ENCODE measurements at places on chromosomes 2 and 18. TPM values are rescaled to one million over a fixed set of nuclear protein-coding genes. Genes with fewer than 3 reads are reported as not detected.

The AQP12B gene
- not detected for total RNA-seq

- DNase-seq: no peak
Measured at GRCh38 chr2:233063269-233063975, 3.3 kb downstream of the INPP5D start.

The RESP18 gene
- total RNA-seq: not detected

DNA sequence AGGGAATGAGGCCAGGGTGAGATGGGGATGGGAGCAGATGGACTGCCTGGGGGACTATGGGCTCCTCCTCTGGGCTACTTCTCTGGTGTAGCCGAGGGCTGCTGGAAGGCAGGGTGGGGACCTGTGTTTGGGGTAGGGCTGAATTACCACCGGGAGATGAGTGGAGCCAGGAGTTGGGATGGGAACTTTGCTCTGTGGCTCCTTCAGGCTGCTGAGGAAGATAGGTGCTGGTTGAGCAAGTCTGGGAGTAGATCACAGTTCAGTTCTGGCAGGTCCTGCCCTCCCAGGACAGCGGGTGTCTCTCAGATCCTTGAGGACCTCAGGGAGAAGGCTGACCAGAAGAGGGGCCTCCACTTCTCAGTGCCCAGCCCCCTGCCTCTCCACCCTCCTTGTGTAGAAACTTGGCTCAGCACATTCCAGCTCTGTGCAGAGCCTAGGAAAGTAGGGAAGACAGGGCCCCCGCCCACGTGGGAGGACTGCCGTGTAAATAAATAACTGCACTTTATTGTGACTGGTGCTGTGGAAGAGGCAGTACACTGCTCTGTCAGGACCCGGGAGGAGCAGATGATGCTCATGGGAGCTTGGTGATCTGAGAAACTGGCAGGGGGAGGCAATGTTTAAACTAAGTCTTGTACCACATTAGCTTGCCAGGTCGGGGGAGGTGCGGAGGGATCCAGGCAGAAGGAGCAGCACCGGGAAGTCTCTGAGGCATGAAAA lies 15.3 kb downstream of the TET3 start:
- no peak for DNase-seq

The MALL gene
- not detected for total RNA-seq

The IKZF2 gene
- total RNA-seq: 18.7 TPM

The NEURL3 gene
- not detected for total RNA-seq

The HOXD1 gene
- not detected for total RNA-seq

DNA sequence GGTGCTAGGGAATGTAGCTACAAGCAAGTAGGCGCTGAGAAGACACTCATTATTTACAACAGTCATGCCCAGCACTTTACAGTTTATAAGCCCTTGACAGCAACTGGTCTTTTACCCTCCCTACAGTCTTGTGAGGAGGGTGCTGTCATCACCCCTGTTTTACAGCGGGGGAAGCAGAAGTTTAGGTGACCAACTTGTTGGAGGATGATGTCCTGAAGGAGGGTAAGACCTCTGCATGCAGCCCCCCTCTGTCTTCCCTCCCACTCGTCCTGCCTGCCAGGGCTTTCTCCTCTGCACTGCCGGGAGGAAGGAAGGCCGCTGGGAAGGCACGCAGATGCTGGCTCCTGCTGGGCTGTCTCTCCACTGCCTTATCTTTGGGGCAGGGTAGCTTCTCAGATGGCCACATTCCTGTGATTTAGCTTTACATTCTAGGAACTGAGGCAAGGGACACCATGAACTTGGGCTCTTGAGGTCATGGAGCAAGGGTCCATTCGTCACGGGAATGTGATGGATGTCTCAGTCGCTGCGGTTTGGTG lies 972 bp downstream of the IL1R1 start:
- DNase-seq: no peak

GRCh38 chr2:105387225-105387624 lies 11.6 kb downstream of the FHL2 start:
- no peak for DNase-seq

GRCh38 chr2:97869722-97870346 lies 125.9 kb downstream of the TMEM131 start:
- DNase-seq: no peak

GRCh38 chr2:120871881-120872620 lies 136.4 kb downstream of the GLI2 start:
- DNase-seq: no peak

DNA sequence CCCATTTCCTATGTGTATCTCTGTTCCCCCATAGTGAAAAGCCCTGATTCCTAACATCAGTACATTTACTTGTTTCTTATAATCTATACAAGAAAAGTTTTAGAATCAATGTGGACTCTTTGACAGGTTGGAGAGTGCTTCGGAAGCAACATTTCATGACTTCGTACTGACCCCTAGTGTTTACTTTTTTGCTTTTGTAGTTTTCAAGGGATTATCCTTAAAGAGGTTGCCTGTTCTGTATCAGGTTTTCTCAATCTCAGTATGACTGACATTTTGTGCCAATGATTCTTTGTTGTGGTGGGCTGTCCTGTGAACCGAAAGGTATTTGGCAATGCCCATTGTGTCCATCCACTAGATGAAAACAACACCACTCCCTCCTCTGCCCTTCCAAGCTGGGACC lies 43.3 kb upstream of the SERPINB2 start:
- no peak for DNase-seq

The MAPRE2 gene
- 61.5 TPM for total RNA-seq

The PLCL1 gene
- total RNA-seq: 1.3 TPM

Measured in activated naive CD8-positive, alpha-beta T cell treated with anti-CD3 and anti-CD28 coated beads, Interleukin-2, amount 10 ng/mL, durations not matched to agents 7 days and 5 days (primary cell).